ENCODE measurements at places on chromosomes 6 and 20.

DNA sequence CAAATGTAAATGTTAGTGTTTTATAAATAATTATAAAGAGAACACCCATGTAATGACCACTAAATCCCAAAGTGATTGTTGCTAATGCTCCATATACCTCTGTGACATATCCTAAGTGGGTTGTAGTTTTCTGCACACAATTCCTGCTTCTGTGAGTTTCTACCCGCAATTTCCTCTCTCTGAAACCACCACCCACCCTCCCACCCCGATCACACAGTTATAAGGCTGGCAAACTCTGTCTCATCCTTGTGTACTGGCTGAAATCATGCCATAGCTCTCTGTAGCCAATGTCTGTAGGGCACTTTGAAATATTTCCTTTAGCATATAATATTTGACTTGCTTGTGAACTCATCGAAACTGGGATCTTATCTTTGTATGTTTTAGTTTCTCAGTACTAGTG is 236.6 kb downstream of the PLCB1 start:
- no peak for DNase-seq

- DNase-seq = no peak
Observed at GRCh38 chr6:18491308-18492045, 104.3 kb downstream of the RNF144B start.

DNA sequence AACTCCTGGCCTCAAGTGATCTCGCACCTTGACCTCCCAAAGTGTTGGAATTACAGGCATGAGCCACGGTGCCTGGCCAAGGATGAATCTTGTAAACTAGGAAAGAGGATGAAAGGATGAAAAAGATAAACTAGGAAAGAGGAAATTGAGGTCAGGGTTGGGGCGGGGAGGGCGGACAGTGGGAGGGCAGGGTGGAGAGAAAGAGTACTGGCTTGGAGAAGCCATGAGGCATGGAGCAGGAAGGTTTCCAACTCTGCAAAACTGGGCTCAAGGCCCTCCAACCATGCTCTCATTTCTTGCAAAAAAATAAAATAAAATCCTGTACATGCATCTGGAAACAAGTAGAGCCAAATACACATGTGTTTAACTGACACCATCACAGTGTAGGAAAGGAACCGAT is 256.6 kb upstream of the SGK1 start:
- DNase-seq = no peak

DNA sequence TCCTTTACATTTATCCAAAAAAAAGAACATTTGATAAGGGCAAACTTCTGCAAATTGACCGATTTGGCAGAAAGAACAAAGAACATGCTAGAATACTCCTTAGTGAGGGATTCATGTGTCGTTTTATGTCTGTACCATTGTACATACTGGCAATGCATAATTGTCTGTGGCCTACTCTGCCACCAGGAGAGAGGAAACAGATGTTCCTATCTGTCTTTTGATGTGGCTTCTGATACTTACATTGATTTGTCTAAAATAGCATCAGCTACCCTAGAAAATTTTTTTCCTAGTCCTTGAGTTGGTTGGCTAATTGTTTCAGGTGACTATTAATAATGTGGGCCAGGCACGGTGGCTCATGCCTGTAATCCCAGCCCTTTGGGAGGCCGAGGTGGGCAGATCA is 654.1 kb downstream of the KIF16B start:
- DNase-seq = no peak

- no peak for DNase-seq
Observed at GRCh38 chr6:16487996-16488674, 249.7 kb downstream of the GMPR start.

Measured in activated CD8-positive, alpha-beta memory T cell treated with anti-CD3 and anti-CD28 coated beads for 1 hour (primary cell).